DMS79 treated with DMSO at 0.1 percent for 48 hours (cell line): ENCODE measurements at places on chromosomes 7 and 10.

DNA sequence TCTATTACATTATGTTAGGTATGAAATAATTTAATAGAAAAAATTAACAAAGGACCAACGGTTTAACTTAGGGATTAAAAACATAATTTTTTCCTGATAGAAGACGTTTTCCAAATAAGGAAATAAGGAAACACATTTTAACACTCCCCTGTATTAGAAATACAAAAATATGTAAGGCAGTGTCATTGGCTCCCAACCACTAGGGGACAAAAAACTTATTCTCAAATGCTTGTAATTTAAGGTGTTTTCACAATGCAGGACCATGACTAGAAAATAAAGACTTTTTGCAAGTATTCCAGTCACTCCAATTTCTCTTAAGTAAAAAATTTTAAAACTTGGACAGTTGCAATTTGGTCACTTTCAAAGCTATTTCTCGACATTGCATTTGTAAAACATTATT lies 98.8 kb upstream of the ODAD2 start:
- DNase-seq = no peak

DNA sequence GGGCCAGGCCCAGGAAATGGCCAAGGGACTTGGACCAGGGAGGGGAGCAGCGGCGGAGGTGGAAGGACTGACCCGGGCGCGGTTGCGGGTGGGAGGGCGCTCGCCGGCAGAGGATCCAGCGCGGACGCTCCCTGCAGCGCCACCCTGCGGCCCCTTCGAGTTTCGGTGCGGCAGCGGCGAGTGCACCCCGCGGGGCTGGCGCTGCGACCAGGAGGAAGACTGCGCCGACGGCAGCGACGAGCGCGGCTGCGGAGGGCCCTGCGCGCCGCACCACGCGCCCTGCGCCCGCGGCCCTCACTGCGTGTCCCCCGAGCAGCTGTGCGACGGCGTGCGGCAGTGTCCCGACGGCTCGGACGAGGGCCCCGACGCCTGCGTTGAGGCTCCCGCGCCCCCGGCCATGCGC lies 16.8 kb upstream of the ZNF467 start:
- DNase-seq = no peak

DNA sequence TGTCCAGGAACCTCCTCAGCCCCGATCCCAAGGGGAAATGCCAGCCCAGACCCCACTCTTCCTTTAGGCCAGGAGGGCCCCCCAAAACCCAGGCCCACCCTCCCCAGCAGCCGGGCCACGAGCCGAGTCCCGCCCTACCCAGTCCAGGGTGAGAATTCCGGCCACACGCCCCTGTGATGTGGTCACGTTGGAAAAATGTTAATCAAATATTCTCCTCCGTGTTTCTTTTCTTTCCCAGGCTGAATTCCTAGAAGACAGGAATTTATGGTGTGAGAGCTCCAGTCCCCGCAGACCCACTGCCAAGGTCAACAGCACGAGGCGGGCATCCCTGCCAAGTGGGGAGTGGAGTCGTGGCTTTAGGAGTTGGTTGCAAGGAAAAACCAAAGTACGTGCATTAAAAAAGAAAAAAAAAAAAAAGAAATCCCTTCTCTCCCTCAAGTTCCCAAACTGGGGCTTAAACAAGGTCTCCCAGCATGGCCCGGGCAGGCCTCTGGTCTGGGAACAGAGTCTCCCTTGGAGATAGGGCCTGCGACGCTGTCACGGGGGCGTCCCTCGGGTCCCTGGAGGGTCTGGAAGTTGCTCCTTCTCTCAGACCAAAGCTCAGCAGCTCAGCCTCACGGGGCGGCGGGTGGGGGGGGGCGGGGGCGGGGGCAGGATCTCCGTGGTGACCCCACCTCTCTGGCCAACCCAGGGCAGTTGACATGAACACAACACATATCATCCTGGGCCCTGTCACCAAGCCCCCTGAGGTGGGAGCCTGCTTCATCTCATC lies 28.1 kb upstream of the ELN start:
- DNase-seq = no peak

- DNase-seq = no peak
Observed at GRCh38 chr7:17126413-17127268, 171.8 kb upstream of the AHR start.

DNA sequence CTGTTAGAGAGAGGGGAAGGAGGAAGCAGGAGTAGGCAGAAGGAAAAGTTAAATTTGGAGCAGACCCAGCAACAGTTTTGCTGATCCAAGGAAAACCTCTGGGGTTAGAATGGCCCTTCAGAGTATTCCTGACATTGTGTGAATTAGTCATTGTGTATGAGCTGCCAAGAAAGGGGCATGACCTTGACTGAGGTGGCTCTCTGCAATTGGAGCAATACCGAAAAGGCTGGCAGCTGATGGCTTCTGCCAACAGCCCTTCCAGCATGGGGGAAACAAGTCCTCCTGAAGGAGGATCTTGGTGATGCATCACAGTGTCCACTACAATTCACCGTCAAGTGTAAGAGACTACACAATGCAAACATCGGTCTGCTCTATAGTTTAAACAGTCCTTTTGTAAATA lies 20.6 kb upstream of the WASL start:
- no peak for DNase-seq

DNA sequence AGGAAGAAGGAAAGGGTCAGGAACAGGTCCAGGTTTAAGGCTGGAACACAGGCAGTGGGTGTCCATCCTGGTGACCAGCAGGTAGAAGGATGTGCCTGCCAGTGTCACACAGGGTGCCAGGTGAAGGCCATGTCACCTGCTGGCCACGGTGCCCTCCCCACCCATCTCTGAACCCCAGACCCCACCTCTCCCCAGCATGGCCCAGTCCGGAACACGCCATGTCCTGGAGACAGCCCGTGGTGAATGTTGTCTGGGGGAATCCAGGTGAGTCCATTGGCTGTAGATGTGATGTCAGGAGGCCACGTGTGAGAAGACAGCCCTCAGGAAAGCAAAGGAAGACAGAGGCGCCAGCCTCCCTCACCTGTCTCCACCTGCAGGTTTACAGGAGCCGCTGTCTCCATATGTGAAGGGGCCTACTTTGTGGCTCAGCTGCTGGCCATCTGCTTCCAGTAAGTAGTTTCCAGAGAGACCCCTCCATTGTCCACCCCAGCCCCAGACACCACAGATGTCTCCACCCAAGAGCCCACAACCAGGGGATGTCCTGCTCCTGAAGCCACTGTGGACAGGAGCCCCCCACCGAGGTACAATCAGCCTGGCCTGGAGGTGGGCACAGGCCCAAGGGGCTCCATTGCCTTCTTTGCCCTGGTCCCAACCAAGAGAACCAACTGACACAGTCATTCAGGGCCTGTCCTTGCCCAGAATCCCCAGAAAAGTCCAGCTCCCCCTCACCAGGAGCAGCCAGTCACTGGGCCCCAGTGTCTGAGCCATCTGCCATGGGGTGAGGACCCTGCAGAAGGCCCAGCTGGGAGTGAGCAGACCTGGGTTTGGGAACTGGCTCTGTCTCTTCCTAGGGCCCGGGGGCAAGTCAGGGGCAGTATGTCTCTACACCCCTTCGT lies 20.7 kb downstream of the TMEM72 start:
- DNase-seq = no peak

GRCh38 chr7:44633254-44634186 lies 27.1 kb downstream of the OGDH start:
- DNase-seq = no peak

DNA sequence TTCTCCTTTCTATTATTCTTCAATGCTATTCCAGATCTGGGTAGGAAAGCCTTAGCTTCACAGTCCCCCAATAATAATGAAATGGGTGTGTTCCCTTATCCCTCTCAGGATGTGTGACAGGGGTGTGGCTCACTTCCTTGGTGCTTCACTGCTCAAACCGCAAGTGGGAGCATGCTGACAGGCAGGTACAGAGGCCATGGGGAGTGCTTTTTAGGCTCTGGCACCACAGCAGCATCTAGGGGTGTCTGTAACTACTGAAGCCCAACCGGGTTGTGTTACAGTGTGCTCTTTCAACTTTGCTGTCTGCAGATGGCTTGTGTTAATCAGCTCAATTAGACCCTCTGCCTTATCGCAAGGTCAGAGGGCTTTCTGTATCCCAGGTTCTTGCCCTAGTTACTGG lies 79.4 kb upstream of the CYP2C9 start:
- no peak for DNase-seq

GRCh38 chr10:110181911-110182310 lies 25.5 kb upstream of the MXI1 start:
- no peak for DNase-seq

- DNase-seq = peak; percentile 40
Observed at GRCh38 chr10:117804470-117805011, 242.2 kb downstream of the RAB11FIP2 start.

DNA sequence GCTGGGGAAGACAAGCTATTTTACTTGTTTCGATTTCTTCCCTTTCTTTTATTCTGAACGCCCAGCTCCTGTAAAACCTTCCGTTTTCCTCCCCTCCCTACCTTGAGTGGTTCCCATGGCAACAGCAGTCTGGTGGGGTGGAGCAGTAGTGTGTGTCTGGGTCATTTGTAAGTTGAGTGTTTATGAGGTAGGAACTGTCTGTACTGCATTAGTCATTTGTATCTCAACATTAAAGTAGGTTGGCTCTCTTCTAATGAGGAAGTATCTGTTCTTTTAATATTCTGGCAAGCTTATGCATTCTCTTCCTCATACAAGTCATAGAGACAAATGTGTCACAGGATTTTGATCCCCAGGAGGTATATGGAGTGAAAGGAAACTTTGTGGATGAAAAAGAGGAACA lies 85.3 kb upstream of the CCDC6 start:
- DNase-seq = peak; percentile 86

GRCh38 chr7:19930851-19931250 lies 157.4 kb upstream of the TMEM196 start:
- DNase-seq = no peak

DNA sequence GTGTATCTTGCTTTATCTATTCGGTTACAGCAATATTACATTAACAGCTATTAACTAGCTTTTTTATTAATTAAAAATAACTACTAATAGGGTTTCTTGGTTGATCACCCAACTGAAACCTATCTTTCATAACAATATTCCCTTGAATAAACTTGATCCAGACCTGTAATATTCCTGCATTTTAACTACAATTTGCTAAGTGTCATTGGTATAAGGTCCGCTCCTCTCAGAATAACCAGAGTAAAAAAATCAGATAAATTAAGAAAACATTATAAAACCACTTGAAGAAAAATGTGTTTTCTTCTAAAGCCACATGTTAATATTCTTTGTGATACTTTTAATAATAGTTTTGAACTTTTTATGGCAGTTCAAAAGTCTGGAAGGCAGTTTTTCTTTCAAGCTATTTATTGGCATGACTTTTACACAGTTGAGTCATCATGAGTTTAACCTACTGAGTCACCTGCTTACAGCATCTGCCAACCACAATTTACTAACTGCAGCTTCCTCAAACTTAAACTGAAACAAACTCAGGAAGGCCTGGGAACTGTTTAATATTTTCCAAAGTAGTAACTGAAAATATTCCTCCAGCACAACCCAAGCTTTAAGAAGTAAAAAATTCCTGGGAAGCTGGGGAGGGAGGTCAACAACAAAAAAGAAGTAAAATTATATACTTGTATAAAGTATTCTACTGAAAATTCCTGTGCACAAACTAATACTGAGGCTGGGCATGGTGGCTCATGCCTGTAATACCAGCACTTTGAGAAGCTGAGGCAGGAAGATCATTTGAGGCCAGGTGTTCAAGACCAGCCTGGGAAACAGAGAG lies 103.2 kb downstream of the NRBF2 start:
- DNase-seq = no peak

- DNase-seq = no peak
Observed at GRCh38 chr10:119253433-119254174, 46.2 kb downstream of the GRK5 start.

DNA sequence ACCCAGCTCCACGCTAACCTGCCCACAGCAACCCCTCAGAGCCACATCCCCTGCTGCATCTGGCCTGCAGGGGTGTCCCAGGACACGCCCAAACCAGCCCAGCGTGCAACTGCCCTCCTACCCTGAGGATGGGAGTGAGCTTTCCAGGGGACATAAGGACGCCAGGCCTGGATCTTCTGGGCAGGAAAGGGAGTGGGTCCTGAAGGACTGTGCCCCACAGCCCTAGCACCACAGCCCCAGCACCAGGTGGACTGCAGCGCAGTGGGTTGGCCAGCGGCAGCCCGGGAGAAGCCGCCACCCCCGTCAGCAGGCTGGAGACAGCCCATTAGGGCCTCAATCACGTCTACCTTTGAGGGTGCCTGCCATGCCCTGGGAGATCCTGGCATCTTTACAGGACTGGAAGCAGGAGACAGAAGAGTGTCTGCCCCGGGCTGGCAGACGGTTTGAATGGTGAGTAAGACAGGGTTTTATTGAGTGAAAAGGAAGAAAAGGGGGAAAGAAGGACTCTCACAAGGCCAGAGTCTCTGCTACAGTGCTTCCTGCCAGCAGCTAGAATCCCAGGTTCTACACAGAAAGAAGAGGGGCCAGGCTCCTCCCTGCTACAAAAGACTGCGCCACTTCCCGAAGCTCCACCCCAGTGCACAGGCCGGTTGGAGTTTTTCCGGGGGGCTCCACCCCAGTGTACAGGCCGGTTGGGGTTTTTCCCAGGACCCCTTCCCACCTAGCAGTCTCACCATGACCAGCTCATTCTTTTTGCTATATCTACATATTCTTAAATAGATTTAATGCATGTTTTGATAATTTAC lies 69.8 kb upstream of the KCTD7 start:
- no peak for DNase-seq

GRCh38 chr7:143181349-143181748 lies 1.9 kb upstream of the TAS2R39 start:
- no peak for DNase-seq

DNA sequence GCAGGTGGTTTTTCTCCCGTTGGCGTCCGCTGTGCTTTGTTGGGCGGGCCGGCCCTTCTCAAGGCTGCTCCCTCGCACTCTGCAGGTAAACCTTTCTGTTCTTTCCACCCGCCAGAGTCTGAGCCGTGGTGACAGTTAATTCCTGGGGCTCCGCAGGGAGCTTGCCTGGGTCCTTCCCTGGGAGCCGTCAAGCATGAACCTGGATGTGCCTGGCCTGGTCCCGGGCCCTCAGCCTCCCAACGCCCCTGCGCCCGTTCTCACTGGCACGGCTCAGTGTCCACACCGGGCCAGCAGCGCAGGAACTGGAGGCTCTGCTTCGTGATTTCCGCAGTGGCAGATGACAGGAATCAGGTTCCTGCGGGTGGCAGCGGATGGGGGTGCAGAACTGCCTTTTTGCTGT lies 10.9 kb upstream of the NKX6-2 start:
- DNase-seq = no peak

GRCh38 chr10:3122486-3123205 lies 49.9 kb downstream of the PITRM1 start:
- DNase-seq = no peak

DNA sequence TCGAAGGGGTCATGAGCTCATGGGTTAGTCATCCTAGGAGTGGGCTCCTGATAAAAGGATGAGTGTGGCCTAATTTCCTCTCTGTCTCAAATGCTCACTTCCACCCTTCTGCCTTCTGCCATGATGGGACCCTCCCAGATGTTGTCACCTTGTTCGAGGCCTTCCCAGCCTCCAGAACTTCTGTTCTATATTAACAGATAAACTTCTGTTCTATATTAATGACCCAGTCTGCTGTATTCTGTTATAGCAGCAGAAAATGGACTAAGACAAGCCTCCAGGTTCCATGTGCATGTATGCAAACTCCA lies 583.2 kb downstream of the GLRX3 start:
- DNase-seq = no peak
